ENCODE measurements at places on chromosomes 5 and 9.

DNA sequence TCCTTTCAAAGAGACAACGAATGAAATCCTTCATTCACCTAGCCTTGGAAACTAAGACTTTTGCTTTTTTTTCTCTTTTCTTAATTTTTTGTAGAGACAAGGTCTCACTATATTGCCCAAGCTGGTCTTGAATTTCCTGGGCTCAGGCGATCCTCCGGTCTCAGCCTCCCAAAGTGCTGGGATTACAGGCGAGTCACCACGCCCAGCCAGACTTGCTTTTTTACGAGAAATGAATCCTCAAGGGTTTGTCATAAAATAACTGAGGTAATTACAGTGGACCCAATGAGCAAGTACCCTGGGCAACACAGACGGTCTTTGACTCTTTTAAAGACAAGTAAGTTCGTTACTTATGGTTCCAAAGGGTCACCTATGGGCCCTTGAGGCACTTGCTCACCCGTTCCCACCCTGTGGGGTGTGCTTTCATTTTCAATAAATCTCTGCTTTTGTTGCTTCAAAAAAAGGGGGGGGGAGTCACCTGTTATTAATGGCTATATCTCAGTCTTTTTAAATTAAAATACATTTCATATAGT, 70.4 kb downstream of the TRPM6 start:
- no peak for DNase-seq

- DNase-seq = peak; percentile 95
Observed at GRCh38 chr5:82165740-82166530, 112.2 kb downstream of the RPS23 start.

DNA sequence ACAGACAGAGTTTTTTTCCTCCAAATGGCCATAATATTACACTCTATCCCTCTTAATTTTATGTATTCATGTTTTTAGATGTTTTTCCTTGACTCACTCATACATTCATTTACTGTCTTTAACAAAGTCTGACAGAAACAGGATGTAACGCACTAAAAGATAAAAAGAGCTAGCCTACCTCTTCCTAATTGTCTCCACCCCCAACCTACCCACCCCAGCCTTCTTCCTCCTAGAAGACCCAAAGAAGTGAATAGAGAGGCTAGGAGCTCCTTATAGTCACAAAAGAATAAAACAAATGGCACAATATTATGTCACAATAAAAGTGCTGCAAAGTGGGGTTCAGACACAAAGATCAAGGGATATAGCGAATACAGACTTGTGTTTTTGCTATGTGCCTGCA, 719 bp downstream of the NOL8 start:
- no peak for DNase-seq

GRCh38 chr5:124102486-124102885, 590.5 kb downstream of the CSNK1G3 start:
- no peak for DNase-seq

DNA sequence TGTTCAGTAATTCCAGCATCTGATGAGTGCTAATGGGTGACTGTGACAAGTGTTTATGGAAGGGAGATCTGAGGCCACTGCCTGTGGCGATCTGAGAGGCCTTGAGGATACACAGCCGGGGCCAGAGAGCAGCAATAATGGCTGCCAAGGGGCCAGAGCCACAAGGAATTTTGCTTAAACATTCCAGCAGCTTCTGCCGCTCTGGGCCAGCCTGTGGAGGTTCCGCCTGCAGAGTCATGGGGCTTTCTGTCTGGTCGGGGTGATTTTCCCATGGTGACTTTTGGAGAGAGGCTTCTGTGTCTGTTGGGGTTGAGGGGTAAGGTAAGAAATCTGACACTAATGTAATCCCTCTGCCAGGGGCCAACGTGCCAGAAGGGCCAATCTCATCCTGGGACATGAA, 353.5 kb downstream of the ADAMTS6 start:
- no peak for DNase-seq

- DNase-seq = no peak
Observed at GRCh38 chr5:144298658-144299057, 128.0 kb downstream of the KCTD16 start.
